ENCODE measurements at places on chromosomes 6 and 20.
A peak's percentile ranks its signal among the peaks of the same experiment; 100 is the strongest.

GRCh38 chr20:34200023-34200422 is 41.2 kb upstream of the ASIP start:
- no peak for DNase-seq

- no peak for DNase-seq
These were observed 27.1 kb downstream of the PLAGL1 start for GRCh38 chr6:143980921-143981320.

GRCh38 chr20:2705931-2706645 is 13.5 kb downstream of the EBF4 start:
- no peak for DNase-seq

DNA sequence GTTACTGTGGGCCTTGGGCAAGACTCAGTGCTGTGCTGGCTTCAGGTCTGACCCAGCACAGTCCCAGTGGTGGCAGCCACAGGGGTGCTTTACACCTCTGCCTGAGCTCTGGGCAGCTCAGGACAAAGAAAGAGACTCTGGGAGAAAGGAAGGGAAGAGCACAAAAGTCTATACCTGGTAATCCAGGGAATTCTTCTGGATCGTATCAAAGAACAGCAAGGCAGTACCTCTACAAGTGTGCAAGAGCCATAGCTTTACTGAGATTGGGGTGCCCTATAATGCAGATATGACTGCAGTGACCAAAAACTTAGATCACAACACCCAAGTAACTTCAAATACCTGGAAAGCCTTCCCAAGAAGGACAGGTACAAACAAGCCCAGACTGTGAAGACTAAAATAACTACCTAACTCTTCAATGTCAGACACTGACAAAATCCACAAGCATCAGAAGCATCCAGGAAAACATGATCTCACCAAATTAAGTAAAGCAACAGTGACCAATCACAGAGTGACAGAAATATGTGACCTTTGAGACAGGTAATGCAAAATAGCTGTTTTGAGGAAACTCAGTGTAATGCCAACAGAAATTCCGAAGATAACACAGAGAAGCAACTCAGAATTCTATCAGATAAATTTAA is 47.9 kb upstream of the LIN28B start:
- DNase-seq = no peak

DNA sequence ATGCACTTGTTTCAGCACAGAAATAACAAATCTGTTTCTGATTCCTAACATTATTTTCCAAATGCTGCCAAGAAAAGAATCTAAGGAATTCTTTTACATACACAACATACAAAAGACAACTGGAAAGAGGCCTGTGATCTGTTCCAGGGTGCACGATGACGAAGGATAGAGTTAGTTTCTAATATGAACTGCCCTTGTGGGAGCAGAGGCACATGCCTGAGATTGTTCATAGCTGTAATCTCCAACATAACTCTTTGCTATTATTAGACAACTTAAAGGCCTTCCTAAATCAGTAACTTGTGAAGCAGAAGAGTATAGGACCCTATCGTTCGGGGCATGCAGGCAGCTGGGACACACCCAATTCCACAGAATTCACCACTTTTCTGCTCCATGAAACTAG is 41.2 kb upstream of the NHSL1 start:
- DNase-seq = no peak

DNA sequence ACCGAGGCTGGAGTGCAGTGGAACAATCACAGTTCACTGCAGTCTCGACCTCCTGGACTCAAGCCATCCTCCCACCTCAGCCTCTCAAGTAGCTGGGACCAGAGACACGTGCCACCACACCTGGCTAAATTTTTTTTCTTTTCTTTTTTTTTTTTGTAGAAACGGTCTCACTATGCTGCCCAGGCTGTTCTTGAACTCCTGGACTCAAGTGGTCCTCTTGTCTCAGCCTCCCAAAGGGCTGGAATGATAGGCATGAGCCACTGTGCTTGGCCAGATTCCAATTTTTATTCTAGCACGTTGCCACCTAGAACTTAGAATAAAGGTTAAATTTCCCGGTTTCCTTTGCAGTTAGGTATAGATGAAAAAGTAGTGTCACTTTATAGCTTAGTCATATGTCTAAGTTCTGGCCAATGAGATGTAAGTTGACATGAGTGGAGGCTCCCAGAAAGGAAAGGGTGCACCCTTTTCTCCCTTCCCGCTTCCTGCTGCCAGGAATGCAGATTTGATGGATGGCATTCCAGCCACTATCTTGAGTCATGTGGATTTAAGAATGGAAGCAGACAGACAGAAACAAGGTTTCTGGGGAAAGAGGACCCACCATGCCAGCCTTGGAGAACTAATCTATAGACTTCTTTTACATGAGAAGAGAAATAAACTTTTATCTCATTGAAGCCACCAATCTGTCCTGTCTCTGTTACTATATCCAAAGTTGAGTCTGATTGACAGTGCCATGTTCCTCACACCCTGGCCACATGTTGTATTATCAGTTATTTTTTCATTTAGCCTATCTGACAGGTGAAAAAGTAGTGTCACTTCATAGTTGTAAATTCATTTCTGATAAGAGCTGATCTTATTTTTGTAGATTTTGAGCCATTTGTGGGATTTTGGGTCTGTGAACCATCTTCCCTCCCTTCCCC is 60.6 kb upstream of the NCOA3 start:
- peak; percentile 59 for DNase-seq

DNA sequence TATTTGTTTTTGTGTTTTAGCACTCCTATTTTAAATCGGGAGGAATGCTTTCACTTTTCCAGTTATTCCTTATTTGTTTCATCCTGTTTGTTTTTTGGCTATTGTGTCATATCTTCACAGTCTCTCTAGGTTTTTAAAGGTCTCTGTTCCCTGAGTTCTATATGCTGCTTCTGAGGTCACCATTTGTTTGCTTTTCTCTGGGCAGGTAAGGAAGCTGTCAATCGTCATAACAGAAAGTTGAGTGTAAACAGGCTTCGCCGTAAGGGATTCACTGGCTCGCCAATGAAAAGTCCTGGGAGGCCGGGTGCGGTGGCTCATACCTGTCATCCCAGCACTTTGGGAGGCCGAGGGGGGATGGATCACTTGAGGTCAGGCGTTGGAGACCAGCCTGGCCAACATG is 48.7 kb upstream of the RPS6KA2 start:
- DNase-seq = no peak

DNA sequence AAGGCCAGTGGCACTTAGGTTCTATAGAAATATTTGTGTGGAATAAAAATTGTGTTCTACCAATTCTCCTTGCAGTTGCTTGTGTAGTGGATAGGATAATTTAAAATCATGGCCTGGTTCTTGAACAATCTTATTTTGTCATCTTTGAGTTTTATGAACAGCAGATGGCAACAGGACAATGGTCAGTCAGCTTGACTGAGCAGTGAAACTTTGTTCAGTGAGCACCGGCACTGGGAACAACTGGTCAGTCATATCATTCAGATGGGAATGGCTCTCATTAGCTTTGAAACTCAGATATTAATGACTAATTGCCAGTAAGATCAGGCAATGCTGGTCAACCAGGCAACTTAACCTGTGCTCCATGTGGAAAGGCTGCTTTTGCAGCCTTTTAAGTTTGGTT is 129.2 kb downstream of the BCKDHB start:
- no peak for DNase-seq
